ENCODE measurements at places on chromosomes 11 and 22.

DNA sequence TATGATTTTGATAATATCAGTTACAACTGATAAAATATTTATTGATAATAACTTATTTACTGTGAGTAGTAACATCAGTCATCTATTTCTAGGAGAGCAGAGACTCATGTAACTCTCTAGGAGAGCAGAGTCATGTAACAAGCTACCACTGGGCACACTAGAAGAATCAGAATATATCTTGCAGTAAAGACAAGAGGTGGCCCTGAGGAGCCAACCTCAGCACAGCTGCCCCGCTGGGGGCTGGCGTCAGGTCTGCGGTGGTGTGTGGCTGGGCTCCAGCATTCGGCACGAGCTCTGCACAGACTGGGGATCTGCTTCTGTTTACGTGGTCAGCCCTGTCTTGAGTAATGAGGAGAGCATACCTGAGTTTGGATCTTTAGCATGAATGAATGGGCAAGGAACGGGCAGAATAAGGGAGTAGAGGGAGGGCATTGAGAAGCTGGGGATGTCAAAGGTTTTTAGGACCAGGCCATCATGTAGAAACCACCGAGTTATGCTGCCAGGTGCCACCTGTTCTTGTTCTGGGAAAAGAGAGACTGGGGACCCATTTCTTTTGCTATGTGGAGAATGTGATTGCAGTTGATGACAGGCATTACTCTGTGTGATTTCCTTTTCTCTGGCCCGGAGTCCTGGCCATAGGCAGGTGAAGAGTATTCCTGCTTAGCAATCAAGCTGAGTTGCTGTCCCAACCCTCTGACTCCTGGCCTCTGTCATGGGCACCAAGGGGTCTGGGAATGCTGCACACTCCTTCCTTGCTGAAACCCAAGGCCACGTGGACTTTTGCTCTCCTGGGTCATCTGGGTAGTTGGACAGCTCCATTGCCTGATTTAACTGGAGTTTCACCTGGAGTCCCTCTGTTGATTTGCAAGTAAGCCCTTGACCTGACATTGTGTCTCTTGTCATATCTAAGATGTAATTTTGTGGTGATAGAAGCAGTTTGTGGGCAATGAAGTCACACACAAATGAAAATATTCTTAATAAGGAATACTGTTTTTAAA, 50.9 kb upstream of the HEPHL1 start:
- DNase-seq, result no peak

GRCh38 chr11:19355601-19356000, 114.9 kb upstream of the E2F8 start:
- no peak for DNase-seq

- DNase-seq, result no peak
Observed at GRCh38 chr22:50210378-50211139, 9.7 kb downstream of the SELENOO start.

DNA sequence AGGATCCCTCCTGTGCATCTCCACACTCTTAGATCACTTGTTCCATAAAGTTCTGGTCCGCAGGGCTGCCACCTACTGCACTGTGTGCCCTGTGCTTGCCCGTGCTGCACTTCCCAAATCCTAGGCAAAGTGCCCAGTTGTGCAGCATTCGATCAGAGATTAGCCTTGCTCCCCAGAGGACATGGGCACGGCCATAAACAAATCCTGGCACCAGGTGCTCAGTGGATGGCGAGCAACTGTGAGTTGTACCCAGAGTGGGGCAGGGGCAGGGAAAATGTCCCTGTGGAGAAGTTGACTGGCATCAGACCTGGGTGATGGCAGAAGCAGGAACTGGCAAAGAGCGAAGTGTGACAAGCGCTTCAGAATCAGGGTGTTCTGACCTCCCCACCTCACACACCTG, 4.7 kb downstream of the FADS2 start:
- DNase-seq, result no peak

DNA sequence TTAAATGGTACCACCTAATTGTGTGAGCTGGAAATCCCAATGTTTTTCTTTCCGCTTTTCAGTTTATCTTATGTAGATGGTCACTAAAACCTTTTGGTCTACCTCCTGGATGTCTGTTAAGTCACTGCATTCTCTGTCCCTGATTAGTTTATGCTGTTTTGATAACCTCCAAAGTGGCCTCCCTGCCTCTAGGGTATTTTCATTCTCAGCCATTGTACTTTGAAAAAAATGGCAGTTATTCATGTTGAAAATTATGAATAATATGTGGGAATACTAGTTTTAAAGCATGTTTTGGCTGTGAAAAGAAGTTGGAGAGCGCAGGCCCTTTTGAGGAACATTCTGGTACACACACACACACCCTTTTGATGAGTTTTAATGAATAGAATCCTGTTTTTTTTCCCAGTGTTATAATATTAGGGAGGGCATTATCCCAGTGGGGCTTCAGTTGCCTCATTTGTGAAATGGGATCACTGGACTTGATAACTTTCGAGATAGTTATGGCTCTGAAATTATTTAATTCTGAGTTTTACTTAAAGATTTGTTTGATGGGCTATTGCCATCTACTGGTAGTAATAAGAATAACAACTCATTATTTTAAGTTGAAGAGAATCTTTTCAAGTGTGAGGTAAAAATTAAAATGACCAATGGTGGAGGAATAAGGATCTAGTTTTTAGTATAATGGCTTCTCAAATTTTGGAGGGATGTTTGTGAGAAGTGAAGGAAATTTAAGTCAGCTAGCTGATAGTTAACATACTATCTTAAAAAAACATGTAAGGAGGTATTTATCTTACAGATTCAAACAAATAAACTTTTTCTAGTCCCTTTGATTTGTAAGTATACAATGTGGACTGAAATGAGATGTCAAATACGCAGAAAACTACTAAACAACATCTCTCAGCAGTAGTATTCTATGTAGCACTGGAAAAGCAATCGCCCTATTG, 3.9 kb downstream of the FDX1 start:
- no peak for DNase-seq

DNA sequence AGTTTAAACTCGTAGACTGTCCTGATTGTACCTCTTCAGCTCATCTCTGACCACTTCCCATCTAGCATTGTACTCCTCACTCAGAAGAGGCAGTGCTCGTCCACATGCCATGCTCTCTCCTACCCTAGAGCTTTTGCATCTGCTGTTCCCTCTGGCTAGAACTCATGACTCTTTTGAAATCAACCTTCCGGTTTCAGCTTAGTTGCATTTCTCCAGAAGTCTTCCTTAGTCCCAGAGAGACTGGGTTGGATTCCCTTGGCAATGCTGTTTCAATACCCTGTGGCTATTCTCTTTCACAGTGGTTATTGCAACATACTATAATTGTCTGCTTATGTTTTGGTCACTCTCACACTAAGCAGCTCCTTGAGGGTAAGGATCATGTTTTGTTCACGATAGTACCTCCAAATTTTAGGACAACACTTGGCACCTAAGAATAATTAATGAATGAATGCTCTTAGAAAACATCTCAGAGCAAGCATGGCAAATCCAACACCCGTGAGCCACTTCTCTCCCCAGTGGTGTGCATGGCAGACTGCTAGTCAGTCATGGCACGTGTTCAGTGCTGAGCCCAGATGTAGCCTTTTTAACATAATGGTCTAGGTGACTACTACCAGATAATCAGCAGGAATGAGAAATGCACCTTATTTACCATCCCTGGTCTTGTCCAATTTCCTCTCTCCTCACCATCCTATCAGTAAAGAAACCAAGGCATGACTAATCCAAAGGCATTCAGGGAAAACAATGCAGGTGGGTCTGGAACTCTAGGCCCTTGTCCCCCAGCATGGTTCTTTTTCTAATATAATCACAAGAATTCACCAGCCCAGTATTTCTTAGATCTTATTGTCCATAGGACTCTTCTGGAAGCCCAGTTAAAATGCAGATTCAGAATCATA, 14.5 kb downstream of the SEPTIN3 start:
- DNase-seq, result no peak

DNA sequence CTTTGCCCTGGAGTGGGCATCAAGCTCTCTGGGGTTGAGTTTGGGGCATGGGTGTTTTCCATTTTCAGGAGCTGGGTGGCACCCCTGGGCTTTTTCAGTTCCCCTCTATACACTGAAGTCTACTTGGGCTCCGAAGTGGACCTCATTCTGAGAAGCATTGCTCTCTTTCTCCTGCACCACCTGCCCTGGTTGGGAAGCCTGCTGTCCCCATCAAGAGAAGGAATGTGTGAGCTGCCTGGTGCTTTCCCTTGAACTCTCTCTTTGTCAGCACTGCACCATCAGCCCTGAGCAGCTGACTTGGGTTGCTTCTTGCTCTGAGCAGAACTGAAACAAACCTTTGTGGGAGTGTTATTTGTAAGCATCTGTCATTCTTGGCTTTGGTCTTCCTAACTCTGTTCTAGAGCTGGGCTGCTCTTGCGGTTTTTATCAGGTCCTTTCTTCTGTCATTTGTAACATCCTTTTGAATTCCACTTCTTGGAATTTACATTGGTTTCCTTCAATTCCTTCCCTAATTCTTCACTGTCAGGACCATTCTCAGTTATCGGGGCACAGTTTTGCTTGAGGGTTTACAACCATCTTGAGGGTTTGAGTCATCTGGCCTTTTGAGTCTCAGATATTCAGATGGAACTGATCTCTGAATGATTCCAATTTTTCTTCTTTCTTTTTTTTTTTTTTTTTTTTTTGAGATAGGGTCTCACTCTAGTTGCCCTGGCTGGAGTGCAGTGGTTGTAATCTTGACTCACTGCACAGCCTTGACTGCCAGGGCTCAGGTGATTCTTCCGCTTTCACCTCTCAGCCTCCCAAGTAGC, 20.5 kb downstream of the UBE2L3 start:
- no peak for DNase-seq

DNA sequence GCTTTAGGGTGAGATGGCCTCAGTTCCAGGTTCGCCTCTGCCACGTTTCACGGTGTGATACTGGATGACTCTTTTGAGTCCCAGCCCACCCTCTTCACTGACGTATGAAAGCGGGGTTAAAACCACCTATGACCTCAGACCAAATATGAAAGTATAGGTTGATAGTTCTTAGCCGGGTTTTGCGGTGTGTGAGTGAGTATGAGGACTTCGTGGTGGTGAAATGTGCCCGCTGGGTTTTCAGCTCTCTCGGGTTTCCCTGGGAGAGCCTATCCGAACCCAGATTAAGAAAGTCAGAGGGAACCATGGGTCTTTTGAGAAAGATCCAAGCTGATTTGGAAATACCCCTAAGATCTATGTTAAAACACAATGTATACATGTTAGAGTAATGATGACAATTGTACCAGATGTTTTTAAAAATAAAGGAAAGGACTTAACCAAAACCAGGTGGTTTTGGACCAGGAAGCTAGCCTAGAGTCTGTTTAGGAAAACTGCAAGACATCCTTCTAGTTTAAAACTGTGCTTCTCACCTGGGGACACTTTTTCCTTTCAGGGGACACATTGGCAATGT, 25.8 kb upstream of the ST3GAL4 start:
- no peak for DNase-seq

DNA sequence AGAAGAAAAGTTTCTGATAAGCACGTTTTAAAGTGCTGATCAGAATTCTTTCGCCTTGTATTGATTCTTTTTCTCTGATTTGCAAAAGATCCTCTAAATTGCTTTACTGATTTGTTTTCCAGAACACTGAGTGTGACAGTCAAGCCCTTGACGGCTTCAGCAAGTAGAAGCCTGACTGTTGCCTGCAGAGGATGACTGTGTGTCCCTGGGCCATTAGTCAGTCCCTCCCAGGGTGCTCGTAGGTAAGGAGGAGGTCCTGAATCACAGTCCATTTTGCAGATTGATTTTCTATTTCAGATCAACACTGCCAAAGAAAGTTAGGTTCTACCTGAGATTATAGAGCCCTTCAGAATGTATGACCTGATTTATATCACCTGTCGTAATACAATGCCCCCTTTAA, 38.6 kb upstream of the POGLUT3 start:
- no peak for DNase-seq

All from effector CD4-positive, alpha-beta T cell (primary cell).